C1 segment of cervical spinal cord (tissue), 14 donors: ENCODE measurements at places on chromosomes 16 and 17.

DNA sequence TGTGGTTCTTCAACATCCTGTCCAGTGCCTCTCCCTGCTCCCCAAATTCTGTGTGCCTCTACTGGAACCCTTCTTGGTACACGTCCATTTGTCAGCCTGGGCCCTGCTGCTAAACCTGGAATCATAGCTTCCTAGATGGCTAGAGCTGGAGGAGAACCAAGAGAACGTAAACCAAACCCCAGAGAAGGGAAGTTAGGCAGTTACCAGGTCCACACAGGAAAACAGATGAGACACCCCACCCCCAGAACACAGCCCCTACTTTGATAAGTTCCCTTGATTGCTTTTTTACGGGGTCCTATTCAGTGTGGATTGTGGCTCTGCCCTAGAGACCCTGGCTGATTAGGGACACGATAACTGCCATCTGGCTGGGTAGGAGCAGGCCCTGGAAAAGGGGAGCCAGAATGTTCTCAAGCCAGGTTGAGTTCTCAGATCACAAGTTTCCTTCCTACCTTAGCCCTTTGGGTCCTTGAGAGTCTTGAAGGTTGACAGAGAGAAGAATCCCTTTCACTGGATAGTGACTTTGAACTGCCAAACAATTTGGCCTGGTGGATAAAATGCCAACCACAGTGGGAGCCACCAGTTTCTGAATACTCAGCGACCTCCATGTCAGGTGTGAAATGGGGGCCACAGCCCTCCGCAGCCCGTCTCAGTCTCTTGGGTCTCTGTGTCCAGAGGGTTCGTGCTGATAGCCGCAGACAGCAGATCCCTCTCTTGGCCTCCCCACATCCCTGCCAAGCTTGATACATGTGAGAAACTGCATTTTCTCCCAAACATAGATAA lies 7.9 kb downstream of the TBX4 start:
- no peak for DNase-seq

GRCh38 chr17:45394564-45394912 lies 38.1 kb downstream of the ARHGAP27 start:
- no peak for DNase-seq

DNA sequence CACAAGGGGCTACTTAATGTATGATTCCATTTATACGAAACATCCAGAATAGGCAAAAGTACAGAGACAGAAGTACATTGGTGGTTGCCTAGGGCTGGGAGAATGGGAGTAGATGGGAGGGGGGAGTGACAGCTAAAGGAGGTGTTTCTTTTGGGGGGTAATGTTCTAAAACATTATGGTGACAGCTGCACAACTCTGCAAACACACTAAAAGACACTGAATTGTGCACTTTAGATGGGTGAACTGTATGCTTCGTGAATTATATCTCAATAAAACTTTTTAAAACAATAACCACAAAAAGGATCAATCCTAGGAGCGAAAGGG lies 661 bp downstream of the LYRM9 start:
- no peak for DNase-seq

- no peak for DNase-seq
These were observed 20.6 kb upstream of the ADGRG1 start for GRCh38 chr16:57607676-57608461.

GRCh38 chr16:53829186-53829747 lies 125.3 kb downstream of the FTO start:
- no peak for DNase-seq

DNA sequence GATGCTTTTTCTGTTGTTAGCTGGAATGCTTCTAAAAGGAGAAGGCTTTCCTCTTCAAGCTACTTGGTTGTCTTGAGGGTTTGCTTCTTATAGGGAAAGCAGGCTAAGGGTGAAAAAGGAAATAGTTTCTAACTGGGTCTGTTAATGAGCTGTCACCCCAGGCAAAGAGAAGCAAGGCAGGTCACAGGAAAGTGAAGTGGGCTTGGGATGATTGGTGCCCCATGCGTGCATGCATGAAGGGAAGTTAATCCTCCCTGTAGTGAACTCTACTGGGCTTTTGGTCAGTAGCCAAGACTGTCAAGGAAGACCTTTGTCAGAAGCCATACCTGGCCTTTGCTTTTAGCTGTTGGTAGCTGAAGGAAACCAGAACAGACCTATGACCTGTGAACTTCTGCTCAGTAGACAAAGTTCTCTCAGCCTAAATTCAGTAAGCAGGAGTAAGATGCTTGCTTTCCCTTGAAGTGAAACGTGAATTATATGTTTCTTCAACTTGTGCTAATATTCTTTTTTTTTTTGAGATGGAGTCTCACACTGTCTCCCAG lies 16.5 kb downstream of the TENT4B start:
- no peak for DNase-seq

GRCh38 chr16:22071331-22071910 lies 20.9 kb upstream of the VWA3A start:
- DNase-seq, result no peak

DNA sequence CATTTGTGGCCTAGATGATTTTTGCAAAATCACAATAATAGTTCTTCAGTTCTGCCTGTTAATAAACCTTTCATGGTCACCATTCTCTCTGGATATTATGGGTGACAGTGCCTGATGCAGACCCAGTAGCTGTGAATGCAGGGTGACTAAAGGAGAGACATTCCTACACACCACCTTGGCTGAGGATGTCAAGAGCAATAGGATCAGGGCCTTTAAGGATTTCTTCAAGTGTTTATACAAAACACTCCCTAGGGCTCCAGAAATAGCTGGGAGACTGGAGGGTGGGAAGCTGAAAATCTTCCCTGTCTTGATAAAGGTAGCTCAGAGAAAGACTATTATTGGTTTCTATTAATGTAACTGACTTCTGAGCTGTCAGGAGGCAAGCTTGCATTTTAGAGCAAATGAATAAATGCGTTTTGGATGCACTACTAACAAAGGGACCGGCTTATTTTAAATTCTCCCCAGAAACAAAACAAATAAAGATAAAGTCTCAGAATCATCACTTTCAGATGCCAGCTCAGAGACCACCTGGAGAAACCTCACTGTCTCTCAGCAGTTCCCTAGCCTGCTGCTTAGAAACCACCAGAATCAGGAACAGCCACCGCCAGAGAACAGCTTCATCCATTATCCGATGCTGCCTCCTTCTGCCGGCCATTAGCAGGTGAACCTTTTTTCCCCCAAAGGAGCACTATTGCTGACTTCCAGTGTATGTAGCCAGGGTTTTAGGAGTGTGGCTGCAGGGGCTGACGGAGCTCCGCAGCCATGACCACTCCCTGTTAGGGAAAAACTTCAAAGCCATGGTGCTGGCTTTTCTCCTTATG lies 171.4 kb upstream of the DYNLRB2 start:
- DNase-seq, result no peak

GRCh38 chr17:63153488-63153887 lies 187.5 kb downstream of the TANC2 start:
- peak; percentile 29 for DNase-seq

- DNase-seq, result no peak
These were observed 11.4 kb upstream of the MC1R start for GRCh38 chr16:89907055-89907814.

- no peak for DNase-seq
These were observed 82.6 kb downstream of the DYNLRB2 start for GRCh38 chr16:80623376-80623775.

DNA sequence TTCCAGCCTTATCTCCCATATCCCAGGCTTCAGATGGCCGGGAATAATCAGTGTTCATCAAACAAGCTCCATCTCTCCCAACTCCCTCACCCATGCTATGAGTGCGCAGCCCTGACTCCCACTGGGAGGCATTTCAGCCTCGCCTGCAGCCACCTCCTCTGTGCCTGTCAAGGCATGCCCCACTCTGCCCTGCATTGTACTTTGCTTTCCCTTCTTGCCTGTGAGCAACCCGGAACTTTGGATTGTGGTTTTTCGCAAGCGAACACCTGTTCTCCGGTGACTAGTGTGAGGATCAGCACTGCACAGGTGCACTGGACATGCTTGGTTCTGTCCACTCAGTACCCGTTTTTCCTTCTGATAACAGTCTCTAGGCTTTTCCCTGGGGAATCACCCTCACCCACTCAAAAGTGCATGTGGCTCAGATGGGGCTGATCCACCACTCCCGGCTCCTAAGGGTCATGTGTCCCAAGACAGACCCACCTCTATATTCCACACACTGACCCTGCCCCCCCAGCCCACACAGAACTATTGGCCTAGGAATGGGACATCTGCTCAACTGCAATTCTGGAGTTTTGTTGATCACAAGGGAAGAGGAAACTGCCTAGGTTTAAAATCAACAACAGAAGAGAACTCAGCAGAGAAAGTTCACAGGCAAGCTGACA lies 9.1 kb downstream of the CHST6 start:
- DNase-seq, result no peak
